ENCODE measurements at places on chromosomes 2 and 18.

GRCh38 chr2:238053191-238053776 is 7.5 kb upstream of the SCLY start:
- DNase-seq, result no peak

DNA sequence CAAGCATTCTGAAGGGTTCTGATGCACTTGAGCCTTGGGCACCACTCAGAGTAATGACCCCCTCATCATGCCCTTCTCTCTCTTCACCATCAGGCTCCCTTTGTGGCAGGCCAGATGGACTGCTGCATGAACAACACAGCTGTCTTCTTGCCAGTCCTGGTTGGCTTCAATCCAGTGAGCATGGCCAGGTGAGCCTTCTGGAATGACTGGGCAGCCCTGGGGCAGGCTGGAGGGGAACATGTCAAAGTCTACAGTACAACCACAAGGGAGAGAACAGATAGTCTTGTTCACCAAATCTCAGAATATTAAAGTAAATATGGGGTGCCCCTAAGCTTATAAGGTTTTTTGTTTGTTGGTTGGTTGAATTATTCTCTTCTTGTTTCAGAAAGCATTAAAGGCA is 4.4 kb downstream of the GCKR start:
- DNase-seq, result peak; percentile 58

GRCh38 chr2:221568299-221568698 is 3.8 kb downstream of the EPHA4 start:
- DNase-seq, result no peak

DNA sequence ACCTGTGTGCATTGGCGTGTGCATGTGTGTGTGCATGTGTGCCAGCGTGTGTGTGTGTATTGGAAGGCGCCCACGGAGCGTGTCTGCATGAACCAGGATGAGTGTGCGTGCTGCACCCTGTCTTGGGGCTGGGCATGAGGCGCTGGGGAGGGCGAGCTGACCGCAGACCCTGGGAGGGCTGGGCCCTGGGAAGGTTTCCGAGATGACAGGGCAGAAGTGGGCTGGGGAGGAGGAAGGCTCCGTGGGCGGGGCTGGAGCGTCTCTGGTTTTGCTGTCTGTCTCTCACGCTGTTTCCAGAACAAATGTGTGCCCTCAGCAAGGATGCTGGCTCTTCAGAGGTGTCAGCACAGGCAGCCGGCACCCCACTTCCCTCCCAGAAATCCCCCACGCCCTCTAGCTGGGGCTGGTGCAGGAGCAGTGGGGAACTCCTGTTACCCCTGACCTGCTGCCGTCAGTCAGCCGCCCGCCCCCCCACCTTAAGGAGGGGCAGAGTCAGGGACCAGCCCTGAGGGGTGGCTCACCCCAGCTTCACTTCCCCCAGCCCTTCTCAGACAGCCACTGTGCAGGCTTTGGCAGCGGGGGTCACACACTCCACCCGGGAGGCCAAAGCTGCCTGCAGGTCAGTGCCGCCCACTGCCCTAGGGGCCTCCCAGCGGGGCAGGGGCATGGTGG is at the start of gene GPR35:
Gene GPR35, plus strand, starts transcription at position 531 of the 672 bp plus-strand sequence. CDS start 4,473 bp downstream, outside the sequence.
- peak; percentile 47 for DNase-seq

- DNase-seq, result no peak
Measured at GRCh38 chr18:46161703-46162396, 57.7 kb downstream of the HAUS1 start.

- no peak for DNase-seq
Measured at GRCh38 chr2:199144546-199144945, 313.2 kb downstream of the SATB2 start.

GRCh38 chr18:1425679-1426078 is 521.0 kb downstream of the ADCYAP1 start:
- no peak for DNase-seq

- DNase-seq, result peak; percentile 9
Measured at GRCh38 chr2:225282858-225283710, 116.4 kb upstream of the NYAP2 start.

DNA sequence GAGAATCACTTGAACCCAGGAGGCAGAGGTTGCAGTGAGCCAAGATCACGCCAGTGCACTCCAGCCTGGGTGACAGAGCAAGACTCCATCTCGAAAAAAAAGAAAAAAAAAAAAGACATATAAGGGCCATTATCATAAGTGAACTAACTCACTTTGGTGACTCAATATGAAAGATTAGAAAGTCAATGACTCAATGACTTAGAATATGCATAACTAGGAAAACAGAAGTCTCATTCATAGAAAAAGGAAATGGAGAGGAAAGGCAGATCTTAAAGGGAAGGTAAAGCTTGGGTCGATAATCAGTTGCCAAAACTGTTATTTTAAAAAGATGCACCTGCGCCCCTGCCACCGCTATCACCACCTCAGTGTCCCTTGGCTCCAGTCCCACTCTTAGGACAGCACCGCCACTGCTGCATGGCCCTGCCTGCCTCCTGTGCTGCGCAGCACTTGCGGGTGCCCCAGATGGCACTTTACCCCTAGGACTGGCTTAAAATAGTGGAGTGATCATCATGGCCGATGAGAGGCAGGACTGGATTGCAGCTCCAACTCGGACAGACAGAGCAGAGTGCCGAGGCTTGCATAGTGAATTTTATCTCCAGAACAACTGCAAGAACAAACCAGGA is 54.7 kb downstream of the INO80D start:
- no peak for DNase-seq

DNA sequence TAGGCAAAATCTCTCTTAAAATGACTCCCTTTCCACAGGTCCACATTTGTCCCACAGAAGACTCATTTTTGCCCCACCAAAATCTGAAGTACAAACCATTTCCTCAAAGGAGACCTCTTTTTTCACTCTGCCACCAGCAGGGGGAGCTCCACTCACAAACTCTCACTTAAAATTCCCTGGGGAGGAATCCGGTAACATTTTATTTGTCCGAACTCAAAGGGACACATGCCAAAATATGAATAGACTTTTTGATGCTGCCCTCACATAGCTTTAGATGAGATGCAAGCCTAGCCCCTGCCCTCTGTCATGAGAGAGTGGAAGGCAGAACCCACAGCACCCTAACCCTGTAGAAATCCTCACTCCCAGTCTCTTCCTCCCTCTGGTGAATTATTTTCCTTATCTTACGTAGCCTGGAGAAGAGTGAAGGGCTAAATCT is 57.1 kb downstream of the RMDN2 start:
- DNase-seq, result peak; percentile 50

DNA sequence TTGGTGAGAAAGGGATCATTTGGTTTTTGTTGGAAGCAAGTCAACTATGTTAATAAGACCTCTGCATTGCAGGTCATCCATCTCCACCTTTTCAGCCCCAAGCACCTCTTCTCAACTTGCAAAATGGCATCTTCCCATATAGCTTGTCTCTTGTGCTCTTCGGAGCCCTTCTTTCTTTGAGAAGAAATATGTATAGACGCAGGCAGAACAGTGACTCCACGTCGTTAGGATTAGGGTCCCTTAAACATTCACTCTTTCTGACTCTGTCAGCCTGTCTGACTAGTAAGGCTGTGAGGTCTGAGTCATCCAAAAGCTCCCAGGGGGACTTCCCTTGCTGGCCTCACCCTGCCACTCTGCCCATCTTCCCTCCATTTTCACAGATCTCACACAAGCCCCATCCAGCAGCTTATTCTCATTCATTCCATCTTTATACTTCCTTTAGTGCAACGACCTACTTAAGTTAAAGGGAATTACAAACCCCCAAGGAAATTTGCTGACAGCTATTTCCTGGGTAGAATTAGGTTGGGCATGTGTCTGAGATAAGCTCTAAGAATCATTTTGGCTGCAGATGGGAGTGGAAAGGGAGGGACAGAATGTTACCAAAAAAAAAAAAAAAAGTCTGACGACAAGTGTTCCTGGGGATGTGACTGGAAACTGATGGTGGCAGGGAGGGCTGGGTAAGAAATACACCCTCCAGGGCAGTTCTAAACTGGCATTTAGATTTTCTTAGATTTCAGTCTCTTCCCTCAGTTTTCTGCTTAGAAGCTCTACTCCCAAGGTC is 37.7 kb upstream of the MEX3C start:
- no peak for DNase-seq

- DNase-seq, result no peak
Measured at GRCh38 chr2:197600306-197600705, 75.1 kb downstream of the RFTN2 start.

All from RPMI8226 (cell line).